ENCODE measurements at places on chromosomes 4 and X.

- no peak for DNase-seq
Observed at GRCh38 chr4:87066403-87067123, 131.8 kb downstream of the AFF1 start.

DNA sequence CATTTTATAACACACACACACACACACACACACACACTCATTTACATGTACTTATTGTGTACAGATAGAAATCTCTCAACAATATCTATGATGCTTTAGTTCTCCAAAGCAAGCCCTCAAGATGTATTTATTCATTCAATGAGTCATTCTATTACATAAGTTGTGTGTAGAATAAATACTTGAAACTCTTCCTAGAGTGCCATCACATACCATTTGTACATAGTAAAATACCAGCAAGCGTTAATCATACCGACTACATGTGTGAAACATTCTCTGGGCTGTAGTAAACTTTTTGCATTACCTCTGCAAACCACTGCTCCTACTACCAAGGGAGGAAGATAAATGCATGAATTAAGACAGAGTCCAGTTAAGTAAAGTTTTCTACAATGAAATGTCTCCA is 70.9 kb downstream of the EPHA5 start:
- DNase-seq, result no peak

DNA sequence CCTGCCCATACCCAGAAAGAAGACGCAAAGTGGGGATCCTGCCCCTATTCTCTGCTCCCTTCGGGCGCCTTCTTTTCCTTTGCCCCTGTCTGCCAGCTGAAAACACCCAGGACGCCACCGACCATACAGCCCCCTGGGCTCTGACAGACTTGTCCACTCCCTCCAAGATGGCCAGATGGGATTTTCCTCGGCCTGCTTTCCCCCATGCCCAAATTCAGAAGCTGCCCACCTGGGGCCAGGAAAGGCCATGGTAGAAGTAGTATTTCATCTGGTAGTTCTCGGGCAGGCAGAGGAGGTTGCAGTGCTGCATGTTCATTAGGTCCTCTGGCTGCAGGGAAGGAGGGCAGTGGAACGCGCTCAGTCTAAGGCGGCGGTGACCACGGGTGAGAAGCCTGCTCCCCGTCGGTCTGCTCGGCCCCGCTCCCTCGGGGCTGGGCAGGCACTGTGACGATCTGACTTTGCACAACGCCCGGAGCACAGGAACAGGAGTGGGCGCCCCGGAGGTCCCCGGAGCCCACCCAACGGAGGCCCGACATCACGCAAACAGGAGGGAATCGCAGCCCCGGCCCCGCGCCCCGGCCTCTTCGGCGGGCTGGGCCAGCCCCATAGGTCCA is 582 bp downstream of the NAA10 start:
- no peak for DNase-seq

DNA sequence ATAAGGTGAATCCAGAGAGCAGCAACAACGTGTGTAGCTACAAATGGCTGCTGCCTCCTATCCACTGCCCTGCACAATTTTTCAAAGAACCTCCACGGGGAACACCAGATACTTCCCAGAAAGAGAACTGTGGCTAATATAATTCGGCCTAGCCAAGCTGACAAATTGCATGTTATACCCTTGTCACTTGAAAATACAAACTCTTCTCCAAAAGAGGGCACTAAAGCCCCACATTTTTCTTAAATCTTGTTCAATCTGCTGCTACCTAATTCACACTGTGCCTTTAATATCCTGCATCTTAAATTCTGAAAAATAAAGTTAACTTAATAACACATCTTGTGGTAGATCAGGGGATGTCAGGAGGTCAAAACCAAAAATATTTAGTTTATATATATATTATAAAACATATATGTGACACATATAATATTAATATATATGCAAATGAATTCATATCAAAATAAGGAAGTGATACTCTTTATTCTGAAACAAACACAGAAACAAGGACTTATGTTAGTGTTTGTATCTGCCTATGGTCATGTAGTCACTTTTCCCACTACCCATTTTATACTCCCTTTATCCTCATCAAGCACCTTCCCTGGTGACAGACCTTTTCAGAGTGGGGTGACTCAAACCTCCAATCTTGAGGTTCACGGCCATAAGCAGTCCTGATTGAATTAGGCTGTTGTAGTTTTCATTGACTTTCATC is 24.1 kb downstream of the CT45A1 start:
- DNase-seq, result no peak
